ENCODE measurements at places on chromosomes 2 and 18.

- no peak for DNase-seq
Measured at GRCh38 chr2:98882971-98883779, 52.9 kb downstream of the CRACDL start.

DNA sequence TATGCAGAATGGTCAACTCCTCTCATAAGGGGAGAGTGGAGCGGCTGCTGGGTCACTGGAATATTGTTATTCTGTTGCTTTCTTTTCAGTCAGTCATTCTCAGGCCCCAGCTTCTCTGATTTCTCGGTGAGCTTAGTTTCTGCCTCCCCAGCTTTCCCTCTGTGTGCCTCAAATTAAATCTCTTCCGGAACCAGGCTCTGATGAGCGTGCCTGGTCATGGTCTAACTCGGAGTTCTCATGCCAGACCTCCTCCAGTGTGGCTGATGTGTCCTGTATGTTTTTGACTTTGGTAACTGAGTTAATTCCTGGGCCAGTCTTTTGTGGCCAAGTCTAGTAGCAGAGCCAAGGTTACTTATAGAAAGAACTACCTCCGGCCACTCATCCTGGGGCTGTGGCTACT, 4.9 kb upstream of the STK11IP start:
- no peak for DNase-seq

DNA sequence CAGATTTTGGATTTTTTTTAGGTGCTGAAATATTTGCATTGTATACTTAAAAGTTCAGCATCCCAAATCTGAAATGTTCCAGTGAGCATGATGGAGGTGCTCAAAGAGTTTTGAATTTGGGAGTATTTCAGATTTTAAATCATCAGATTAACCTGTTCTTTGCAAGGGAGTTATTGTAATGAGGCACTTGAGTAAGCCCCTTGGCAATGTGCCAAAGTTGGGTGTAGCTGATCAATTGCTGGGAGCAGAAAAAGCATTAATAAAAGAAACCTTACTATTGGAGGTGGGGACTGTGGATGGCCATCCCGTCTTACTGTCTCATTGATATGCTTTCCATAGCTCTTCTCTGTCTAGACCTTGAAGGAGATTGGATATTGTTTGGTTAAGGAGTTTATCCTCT, 28.3 kb downstream of the MALT1 start:
- DNase-seq = no peak

DNA sequence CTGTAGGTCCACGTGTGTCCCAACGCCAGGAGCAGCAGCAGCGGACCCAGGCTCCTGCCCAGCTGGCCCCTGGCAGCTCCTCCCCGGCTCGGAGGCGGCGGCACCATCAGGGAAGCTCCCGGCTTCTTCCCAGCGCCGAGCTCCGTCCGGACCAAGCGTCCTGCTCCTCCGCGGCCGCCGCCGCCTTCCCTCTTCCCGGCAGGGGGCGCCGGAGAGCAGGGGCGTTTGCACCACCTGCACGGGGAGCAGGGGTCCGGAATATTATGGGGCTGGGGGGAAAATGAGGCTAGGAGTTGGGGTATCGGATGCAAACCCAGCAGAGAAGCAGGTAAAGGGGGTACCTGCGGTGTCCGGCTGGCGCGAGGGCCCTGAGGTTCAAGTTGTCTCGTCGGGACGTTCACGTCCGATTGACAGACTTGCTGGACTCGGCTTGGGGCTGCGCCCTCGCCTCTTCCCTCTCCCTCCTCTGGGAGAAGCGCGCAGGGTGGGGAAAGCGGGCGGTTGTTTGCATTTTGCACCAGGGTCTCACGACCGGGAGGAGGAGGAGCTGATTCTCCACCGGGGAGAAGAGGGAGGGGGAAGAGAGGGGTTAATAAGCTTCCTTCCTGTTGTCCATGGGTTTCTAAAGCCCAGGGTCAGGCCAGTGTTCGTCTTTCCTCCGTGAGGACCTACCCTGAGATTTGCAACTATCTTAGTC, at the start of gene CCBE1:
TSS of gene CCBE1 (minus strand) at position 188 of the 697 bp plus-strand sequence.
- peak; percentile 41 for DNase-seq

- peak; percentile 46 for DNase-seq
Measured at GRCh38 chr2:49973917-49974368, 819.6 kb upstream of the FSHR start.

DNA sequence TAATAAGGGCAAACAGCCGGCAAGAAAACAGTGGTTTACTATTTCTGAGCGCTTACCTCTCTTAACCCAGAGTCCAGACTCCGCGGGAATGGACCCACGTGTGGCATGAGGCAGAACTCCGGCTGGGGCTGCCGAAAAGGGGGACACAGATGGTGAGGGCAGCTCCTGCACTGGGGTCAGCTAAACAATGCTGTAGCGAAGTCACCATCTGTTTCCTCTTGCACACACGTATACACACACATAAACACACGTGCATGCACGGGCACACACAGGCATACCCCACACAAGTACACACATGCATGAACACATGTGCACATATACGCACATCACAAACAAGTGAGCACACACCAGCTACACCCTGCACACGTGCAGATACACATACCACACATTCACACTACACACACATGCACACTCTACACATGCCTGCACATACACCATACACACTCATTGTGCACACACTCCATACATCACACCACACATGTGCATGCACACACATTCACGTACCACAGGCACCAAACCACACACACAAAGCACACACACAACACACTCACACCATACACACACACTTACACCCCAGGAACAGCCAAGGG, 105.9 kb upstream of the ID2 start:
- DNase-seq = no peak

- DNase-seq = no peak
Measured at GRCh38 chr2:158502974-158503373, 46.2 kb downstream of the PKP4 start.

Measured in GM12865 (cell line).